ENCODE measurements at places on chromosomes 12 and 14.
A peak's percentile ranks its signal among the peaks of the same experiment; 100 is the strongest.

DNA sequence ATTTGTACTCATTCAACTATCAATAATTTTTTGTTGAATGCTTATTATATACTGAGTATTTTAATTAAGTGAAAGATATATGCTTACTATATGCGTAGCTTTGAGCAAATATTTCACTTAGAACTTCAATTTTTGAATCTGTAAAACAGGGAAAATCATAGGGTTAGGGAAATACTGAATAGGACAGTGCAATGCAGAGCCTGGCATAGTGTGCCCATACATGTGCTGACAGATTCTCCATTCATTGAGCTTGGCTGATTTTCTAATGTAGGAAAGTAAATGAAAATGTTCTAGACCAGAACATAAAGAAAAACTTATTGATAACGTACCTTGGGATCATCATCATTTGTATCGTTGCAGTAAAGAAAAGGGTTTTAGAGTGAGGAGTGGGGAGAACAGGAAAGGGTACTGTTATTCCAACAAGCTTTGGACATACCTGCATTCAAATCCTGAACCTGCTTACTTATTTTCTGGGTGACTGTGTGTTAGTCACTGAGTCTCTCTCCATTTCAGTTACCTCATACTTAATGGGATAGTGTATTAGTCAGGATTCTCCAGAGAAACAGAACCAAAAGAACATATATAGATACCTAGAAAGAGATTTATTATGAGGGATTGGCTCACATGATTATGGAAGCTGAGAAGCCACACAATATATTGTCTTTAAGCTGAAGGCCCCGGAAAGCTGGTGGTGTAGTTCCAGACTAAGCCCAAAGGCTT is 436.4 kb downstream of the ADAMTS20 start:
- no peak for DNase-seq

DNA sequence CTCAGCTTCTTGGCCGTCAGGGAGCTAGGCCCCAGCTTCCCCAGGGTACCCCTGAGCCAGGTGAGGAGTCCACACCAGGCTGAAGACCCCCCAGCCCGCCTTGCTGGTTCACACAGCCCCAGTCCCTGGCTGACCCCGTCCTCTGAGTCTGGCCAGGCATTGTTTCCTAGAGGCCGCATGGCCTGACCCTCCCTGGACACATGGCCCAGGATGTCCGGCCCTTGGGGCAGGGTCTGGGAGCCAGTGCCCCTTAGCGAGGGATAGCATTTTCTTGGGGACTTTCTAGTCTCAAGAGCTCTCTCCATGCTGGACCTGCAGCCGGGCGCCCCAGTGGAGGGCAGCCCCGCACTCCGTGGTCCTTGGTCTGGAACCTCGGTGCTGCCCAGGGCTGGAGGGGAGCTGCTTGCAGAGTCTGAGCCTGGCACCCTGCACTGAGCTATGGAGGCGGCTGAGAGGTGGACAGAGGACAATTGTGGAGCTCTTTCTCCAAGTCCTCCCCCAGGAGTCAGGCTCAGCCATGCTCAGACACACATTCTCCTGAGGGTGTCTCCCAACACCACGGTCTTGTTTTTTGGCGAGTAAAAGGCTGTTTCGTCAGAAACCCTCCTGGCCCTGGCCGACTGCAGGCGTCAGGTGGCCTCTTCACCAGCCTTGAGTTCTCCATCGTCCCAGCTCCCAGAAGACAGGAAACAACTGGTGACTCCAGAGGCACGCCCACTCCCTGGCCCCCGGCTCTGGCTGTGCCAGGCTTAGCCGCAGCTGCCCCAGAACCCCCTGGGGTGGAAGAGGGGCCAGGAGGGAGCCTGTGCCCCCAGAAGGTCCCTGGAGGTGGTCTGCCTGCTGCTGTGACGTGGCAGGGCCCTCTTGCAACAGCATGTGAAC is 17.6 kb upstream of the CRIP2 start:
- no peak for DNase-seq

DNA sequence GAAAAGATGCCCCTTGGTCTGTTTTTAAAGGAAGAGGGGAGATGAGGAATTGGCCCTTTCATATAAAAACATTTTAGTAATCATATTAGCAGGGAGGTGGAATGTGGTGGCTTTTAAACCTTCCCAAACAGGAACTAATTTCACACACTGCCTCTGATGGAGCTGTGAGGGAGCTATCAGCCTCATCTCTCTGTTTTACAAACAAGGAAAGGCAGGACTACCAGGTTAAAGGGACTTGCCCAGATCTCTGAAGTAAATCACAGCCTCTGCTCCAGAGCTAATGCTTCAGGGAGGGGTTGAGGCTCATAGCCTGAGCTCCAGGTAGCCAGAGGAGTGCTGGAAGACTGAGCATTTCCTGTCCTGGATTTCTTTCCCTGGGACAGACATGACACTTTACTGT is 1.1 kb upstream of the BMP4 start:
- no peak for DNase-seq

DNA sequence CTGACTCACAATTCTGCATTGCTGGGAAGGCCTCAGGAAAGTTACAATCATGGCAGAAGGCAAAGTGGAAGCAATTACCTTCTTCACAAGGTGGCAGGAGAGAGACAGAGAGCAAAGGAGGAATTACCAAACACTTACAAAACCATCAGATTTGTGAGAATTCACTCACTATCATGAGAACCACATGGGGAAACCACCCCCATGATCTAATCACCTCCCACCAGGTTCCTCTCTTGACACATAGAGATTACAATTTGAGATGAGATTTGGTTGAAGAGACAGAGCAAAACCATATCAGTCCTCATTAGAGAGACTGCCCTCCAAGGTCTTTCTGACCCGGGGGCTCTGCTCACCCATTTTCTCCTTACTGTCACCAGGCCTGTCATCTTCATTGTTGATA is 1582.3 kb upstream of the TMEM132C start:
- no peak for DNase-seq

GRCh38 chr12:94721173-94721572 is 70.8 kb upstream of the TMCC3 start:
- peak; percentile 64 for DNase-seq

GRCh38 chr14:81523016-81523415 is 10.6 kb downstream of the SEL1L start:
- DNase-seq, result no peak

GRCh38 chr12:127070515-127071157 is 1196.3 kb upstream of the TMEM132C start:
- no peak for DNase-seq

DNA sequence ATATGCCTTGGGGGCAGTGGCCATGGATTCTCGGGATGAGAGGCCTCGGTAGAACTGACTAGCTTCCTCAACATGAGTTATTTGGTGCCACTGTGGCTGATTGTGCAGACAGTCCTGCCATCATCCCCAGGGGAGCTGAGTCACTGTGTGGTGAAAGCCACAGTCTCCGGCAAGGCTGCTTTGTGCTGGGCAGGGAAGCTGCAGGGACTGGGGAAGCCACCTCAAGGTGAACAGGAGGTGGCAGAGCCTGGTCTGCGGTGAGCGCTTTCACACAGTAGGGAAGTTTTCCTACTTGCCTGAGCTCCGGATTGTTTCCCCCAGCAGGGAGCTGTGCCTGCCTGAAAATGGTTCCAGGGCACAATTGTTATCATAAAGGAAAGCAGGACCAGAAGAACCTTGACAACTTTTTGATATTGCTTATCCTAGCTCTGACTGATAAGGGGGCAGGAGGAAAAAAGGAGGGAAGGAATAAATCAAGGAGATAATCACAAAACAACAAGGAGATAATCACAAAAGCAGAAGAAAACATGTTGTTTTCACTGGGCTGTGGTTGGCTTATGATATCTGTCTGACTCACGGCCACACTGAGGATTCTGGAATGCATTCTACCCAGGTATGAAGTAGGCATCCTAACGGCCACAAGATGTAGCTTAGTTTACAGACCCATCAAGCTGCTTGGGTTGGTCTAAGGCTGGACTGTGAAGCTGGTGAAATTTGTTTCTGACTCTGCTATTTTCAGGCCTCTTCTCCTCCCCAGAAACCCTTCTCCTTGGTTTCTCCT is 32.2 kb upstream of the GNG2 start:
- DNase-seq, result peak; percentile 26

DNA sequence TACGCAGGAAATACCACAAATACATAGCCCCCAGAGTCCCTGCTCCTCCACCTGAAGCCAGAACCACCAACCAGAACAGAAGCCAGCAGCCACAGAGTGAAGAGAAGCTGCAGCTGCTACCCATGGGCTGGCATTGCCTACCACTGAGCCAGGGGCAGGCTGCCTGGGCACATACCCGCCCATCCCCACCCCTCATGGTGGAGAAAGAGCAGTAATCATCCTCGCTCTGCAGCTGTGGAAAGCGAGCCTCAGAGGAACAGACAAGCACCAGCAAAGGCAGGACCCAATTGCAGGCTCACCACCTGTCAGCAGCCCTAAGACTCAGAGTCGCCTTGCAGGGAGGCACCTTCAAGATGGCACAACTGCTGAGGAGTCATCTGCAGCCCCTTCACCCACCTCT is 11.2 kb upstream of the CD9 start:
- DNase-seq, result no peak

- no peak for DNase-seq
Observed at GRCh38 chr12:128365651-128366231, 98.8 kb downstream of the TMEM132C start.

GRCh38 chr14:54637270-54638134 is 70.6 kb downstream of the SAMD4A start:
- no peak for DNase-seq

GRCh38 chr12:112716099-112717093 is 75.2 kb upstream of the RPH3A start:
- no peak for DNase-seq

DNA sequence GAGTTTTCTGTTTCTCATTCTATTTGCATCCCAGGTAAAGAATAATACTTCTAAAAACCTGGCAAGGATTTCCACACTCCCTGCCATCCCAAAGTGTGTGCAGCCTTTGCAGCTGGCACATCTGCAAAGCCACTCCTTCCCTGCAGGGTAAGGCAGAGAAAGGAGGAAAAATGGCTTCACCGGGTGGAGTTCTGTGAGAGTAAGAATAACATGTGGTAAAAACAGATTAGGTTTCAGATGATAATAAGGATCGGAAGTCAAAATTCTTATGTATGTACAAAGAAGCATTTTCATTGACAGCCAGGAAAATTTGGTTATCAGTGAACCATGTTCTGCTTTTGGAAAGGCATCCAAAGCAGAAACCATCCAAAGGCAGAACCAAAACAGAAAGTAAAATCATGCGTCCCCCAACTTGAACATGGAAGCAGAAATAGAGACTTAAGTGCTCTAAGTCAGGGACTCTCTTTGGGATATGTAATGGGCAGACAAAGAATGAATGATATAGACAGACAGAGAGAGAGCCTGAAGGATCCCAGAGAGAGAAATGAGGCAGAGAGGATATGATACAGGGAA is 192.6 kb upstream of the CCDC196 start:
- DNase-seq, result no peak

DNA sequence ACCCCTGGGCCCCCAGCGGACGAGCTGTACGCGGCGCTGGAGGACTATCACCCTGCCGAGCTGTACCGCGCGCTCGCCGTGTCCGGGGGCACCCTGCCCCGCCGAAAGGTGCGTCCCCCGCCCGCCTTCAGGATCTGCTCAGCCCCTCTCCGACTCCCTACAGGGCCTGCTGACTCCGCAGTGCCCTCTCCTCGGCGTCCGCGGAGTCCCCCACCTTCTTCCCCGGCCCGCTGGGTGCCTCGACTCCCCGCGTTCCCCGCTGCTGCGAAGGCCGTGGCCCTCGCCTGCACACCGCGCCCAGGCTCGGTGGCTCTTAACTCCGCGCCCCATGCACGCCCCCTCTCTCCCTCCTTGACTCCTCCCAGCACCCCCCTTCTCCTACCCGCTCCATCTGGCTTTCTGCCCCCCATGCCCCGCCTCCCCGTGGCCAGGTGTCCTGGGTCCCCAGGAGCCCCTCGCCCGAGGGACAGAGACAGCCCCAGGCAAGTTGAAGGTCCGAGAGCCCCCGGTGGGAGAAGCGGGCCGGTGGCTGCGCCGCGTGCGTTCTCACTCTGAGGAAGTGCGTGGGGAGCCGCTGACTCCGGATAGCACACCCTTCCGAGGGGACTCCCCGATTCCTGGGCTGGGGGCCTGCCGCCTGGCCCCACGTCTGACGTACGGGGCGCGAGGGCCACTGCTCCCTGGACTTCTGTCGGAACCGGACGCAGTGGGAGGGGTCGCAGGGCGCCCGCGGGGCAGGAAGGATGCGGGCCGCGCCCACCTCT is 594 bp downstream of the TAMALIN start:
- DNase-seq, result peak; percentile 72

- no peak for DNase-seq
Observed at GRCh38 chr12:88435334-88436076, 144.8 kb downstream of the KITLG start.

DNA sequence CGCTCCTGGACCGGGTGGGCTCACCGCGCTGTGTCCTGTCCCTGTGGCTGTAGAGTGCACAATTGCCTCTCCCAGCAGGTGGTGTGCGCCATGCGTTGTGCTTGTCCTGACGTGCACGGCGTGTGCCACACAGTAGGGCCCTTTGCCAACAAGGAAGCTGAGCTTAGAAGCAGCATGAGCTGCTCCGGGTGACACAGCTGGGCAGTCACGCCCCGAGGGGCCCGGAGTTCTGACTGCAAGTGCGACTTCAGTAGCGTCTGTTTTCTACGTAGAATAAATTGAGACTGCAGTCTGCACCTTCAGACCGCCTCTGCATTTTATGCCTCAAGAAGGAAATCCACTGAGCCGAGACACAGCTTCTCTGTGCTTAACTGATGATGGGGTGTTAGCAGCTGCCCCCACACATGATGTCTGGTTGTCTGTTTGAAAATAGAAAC is 81.6 kb downstream of the ADGRD1 start:
- peak; percentile 68 for DNase-seq

- no peak for DNase-seq
Observed at GRCh38 chr12:22256041-22256441, 78.5 kb downstream of the ST8SIA1 start.

DNA sequence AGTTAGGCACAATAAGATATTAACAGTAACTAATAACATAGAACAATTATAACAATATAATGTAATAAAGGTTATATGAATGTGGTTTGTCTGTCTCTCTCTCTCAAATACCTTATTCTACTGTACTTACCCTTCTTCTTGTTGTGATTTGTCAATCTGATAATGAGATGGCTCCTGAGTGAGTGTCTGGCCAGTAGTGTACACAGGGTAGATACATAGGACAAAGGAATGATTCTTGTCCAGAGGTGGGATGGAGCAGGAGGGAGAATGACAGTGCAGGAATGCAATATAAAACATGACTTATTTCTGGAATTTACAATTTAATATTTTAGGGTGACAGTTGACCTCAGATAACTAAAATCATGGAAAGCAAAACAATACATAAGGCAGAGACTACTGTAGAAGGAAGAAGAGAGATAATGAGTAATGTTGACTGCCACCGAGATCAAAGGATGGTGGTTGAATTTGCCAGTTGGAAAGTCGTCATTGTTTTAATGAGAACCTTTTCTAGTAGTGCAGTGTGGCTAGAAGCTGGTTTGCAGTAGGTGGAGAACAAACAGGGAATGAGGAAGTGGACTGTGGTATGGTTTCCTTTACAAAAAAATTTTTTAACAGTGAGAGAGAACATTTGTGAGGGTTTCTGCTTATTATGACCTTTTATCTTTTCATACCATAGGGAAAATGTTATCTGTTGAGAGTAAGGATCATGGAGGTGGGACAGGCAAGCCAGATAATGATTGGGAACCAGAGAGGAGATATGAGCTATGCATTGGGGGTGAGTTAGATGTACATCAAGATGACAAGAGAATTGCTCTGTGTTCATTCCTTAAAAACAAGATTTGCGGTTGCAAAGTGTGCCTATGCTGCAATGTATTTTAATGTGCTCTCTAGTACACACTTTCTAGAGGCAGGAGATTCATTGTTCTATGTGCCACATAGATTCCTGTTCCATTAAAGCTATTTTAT is 458.3 kb downstream of the BTG1 start:
- DNase-seq, result no peak

- no peak for DNase-seq
Observed at GRCh38 chr14:83712418-83713129, 1817.4 kb upstream of the FLRT2 start.

Measured in GM13976 (cell line).